ENCODE measurements at places on chromosomes 2 and 18.

- no peak for DNase-seq
These were observed 827.6 kb downstream of the RNF144A start for GRCh38 chr2:7744827-7745226.

DNA sequence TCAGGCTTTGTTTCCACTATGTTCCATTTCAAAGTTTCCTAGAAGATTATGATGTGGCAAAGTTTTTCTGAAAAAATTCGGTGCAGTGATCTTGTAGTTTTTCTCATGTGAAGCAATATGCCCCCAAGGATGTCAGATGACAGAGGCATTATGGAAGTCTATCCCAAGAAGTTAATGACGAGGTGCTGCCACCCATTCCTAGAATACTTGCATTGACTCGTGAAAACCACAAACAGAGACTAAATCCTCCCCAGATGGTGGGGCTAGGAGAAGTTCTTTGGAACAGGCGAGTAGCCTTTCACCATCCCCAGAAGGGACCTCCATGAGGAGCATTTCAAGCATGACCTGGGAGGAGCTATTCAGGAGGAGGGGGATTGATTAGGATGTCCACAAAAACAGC is 40.2 kb upstream of the COPS8 start:
- no peak for DNase-seq

GRCh38 chr18:56238576-56238975 is 399.8 kb downstream of the TXNL1 start:
- DNase-seq: no peak

DNA sequence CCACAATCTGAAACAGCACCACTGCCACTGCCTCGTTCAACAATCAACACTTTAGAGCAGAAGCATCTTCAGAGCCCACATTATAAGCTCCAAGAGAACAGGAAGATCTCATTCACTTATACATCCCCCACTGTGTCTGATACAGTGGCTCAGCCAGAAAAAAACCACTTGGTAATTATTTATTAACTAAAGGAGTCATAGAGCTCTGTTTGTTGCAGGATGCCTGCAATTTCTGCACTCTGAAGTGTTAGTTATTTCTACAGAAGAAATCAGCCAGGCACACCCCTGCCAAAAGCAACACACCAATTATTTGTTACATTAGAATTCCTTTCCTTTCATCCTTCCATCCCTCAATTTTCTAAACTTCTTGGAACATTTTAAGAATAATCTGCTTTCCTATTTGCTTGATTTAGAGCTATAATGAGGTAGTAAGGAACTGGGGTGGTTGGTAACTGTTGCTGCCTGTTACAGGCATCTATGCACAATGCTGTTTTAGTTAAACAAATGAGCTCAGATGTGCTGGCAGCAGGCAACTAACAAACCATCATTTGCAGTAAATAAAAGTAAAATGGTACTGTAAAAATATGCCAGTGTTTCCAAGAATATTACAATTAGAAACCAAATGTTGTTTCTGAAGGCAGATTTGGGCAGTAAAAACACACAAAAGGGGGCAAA is 59.9 kb downstream of the DYM start:
- DNase-seq: peak; percentile 26

DNA sequence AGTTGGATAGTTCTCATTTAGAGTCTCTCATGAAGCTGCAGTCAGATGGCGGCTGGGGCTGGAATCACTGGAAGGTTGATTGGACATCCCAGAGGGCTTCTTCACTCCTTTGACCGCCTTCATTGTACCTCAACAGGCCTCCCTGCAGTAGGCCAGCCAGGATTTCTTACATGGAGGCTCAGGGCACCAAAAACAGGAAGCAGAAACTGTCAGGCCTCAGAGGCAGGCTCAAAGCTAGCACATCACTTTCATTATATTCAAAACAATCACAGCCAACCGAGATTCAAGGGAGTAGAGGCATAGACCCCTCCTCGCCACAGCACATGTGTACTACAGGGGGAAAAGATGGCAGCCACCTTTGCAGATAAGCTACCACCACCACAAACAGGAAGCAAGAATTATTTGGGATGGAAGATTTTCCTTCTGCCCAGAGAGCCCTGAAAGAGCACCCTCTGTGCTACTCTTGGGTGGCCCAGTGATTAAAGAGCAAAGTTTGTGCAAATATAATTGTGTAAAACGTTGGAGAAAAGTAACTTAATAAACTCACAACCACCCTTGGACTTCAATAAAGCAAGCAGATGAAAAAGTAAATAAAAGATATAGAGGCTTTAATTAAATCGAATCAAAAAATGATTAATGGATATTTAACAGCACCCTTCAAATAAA is 155.3 kb downstream of the GFPT1 start:
- DNase-seq: no peak

DNA sequence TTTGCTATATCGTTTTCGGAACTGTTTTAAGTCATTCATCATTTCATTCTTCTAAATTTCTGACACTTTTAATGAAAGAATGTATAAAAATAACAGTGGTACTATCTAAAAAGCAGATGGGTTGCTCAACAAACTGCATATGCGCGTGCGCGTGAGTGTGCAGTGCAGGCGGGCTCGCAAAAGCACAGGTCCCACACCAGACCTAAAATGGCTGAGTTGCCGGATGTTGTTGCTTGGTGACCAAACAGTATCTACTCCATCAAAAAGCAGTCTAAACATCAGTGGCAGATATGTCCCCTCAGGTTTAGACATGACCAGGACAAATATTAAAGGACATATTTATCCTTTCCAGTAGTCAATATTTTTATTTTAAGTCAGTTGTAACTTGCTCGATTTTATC is 5.1 kb downstream of the NOL4 start:
- DNase-seq: no peak

GRCh38 chr18:36419188-36419899 is 121.8 kb downstream of the FHOD3 start:
- no peak for DNase-seq

GRCh38 chr18:39346916-39347315 is 1781.3 kb upstream of the CELF4 start:
- no peak for DNase-seq
